ENCODE measurements at places on chromosomes 7 and 10.
A peak's percentile ranks its signal among the peaks of the same experiment; 100 is the strongest.

GRCh38 chr7:77464589-77464988 is 48.4 kb upstream of the GSAP start:
- no peak for DNase-seq

DNA sequence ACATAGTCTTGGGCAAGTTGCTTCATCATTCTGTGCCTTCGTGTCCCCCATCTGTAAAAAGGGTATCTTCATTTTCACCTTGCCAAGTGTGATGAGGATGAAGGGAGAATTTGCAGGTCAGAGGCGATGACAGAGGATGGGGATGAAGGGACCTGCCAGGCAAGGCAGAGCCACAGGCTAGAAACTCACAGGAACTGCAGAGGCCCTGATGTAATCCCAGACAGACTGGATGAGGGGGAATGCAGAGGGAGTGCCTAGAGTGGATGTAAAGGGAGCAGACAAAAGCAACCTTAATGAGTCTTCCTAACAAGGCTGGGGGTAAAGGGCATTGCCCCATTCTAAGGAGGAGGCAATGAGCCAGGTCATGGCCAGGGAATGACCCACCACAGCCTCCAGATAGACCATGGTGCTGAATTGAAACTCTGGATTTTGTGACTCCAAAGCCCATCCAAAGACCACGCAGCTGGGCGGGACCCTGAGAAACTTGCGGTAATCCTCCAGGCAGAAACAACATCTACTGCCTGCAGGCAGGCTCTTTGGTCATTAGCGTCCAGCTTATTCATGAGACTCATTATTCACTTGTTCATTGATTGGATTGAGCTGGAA is 1.9 kb downstream of the ANTXRL start:
- no peak for DNase-seq

GRCh38 chr7:132145466-132145865 is 430.8 kb downstream of the PLXNA4 start:
- no peak for DNase-seq

GRCh38 chr7:54397836-54398612 is 144.2 kb upstream of the VSTM2A start:
- DNase-seq = no peak

GRCh38 chr10:35349389-35349915 is 13.1 kb downstream of the CCNY start:
- no peak for DNase-seq

GRCh38 chr10:5584895-5585516 is 60.2 kb downstream of the CALML3 start:
- no peak for DNase-seq

- peak; percentile 69 for DNase-seq
These were observed 24.6 kb downstream of the PRSS2 start for GRCh38 chr7:142795339-142795863.

DNA sequence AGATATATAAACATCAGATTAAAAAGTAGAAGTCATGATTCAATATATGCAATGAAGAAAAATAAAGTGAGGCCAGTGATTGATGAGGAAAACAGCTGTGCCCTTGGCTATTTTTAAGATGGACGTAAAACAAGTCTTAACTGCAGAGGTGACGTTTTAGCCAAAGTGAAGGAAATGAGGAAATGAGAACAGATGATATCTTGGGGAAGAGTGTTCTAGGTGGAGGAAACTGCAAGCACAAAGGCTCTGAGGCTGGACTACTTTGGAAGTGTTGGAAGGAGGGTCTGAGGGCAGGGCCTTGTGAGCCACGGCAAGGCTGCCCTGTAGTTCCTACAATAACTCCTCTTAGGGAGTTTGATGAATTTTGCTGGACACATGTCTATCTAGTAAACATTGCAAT is 140.5 kb upstream of the AKR1E2 start:
- DNase-seq = no peak

- no peak for DNase-seq
These were observed 17.0 kb downstream of the FAM20C start for GRCh38 chr7:209416-209815.

- no peak for DNase-seq
These were observed 86.2 kb downstream of the ZNF365 start for GRCh38 chr10:62460393-62460792.

DNA sequence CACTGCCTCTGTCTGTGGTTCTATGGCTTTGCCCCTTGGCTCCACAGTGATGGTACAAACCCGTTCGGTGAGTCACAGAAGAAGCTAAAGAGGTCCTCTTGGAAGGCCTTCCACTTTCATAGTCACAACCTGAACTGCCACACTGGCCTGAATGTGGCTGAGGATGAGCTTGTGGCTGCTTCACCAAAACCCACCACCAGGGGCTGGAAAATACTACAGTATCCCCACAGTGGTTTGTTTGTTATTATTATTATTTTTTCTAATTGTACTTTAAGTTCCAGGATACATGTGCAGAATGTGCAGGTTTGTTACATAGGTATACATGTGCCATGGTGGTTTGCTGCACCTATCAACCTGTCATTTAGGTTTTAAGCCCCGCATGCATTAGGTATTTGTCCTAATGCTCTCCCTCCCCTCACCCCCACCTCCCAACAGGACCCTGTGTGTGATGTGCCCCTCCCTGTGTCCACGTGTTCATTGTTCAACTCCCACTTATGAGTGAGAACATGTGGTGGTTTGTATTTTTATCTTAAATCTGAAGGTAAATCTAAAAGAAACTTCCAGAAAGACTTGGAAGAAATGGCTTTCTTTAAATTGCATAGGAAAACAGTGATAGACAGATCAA is 160.8 kb upstream of the NPSR1 start:
- no peak for DNase-seq

GRCh38 chr7:114865564-114865963 is 56.3 kb upstream of the MDFIC start:
- peak; percentile 53 for DNase-seq

DNA sequence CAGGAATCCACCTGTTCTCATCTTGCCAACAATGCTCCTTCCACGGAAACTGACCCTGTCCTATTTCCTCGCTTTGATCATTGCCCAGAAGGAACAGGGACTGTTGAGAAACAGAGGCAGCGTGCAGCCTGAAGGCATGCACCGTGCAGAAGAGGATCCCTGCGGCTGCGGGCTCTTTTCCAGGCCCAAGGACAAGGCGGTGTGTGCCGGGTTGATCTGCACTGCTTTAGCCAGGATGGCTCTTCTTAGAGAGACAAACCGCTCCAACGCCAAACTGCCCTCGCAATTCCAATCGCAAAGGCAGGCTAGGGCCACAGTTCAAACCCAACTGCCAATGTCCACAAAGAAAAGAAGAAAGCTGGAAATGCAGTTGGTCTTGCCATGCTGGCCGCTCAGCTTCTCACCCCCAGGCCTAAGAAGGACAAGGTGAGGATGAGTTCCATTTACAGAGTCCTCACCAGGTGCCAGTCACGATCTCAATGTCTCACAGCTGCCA is 26.5 kb downstream of the BRI3 start:
- DNase-seq = no peak

DNA sequence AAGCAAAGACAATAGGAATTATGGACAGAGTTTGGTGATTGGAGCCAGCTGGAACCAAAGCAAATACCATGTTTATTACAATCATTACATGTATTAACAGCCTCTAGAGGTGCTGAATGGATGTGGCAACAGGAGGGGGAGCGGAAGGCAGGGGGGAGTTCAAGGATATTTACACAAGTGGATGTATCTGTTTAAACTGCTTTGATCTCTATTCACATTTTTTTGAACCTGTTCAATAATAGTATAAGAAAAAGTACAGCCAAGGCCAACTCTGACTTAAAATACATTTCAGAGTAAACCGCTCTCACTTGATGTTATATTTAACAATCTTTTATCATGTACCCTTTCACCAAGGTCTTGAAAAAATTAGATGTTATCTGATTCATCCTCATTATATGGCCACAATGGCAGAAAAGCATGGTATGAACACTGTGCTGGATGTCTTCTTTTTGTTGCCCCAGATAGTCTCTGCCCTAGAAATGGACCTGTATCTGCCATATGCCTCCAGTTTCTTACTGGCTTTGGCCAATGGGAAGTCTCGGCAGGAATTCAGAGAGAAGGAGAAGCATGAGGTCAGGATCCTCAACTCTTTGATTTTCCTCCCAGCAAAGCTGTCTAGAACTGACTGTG is 88.2 kb upstream of the FAM133B start:
- no peak for DNase-seq

- no peak for DNase-seq
These were observed 105.7 kb downstream of the ELAPOR2 start for GRCh38 chr7:86953653-86954336.

- no peak for DNase-seq
These were observed 265.2 kb downstream of the PCLO start for GRCh38 chr7:82897500-82897899.

GRCh38 chr10:114753126-114753525 is 68.5 kb upstream of the FHIP2A start:
- no peak for DNase-seq

DNA sequence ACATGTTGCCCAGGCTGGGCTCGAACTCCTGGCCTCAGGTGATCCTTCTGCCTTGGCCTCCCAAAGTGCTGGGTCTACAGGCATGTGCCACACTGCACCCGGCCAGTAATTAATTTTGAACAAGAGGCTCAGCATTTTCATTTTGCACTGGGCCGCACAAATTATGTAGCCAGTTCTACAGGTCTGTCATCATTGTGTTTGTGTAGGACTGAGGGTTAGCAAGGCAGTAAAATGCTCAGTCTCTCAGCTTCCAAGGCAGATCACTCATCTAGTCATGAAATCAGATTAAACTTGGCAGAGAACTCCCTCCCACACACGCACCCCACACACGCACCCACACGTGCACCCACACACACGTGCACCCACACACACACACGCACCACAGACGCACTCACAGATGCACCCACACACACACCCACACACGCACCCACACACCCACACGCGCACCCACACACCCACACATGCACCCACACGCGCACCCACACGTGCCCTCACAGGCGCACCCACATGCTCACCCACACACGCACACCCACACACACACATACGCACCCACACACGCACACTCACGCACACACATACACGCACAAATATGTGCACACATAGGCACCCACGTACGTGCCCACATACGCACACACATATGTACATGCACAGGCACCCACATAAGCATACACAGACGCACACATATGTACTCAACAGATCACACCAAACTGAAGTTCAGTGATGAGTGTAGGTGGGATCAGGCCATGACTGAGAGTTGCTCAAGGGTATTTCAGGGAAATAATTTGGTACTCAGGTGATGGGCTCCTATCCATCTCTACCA is 27.8 kb upstream of the PROSER2 start:
- DNase-seq = peak; percentile 15

GRCh38 chr10:127759276-127759675 is 22.3 kb downstream of the FOXI2 start:
- no peak for DNase-seq

DNA sequence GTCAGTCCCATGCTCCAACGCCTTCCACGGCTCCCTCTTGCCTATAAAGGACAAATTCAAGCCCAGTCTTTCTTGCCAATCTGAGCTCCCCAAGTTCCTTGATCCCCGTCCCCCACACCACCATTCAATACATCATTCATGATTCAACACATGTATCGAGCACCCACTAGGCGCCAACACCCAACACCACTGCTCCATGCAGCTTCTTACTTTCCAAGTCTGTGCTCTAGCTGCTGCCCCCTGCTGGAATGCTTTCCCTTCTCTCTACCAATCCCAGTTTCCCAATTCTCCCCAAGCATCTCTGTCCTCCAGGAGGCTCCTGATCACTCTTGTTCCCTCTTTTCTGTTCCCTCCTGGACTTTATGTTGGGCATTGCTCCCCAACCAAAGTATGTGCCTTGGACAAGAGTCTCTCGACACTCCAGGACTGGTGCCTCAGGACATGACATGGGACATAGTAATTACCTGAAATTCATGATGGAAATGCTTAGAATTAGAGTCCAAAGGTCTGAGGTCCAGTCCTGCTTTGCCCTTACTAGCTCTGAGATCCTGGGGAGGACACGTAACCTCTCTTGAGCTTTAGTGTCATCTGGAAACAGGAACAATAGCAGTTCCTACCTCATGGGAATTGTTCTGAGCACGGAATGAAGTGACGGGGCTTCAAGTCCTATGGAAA is 172.7 kb downstream of the NEURL1 start:
- no peak for DNase-seq

DNA sequence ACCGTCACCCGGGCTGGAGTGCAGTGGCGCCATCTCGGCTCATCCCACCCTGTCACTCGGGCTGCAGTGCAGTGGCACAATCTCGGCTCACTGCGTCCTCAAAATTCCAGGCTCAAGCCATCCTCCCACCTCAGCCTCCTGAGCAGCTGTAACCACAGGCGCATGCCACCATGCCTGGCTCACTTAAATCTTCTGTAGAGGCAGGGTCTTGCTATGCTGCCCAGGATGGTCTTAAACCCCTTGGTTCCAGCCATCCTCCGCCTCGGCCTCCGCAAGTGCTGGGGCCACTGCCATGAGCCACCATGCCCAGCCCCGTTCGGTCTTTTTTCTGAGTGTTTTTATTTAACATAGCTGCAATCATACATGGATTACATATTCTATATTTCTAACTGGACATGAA is 30.6 kb downstream of the ZFAND2A start:
- DNase-seq = no peak

GRCh38 chr7:105297985-105298384 is 90.7 kb downstream of the SRPK2 start:
- DNase-seq = no peak

GRCh38 chr10:13483073-13483472 is 45.7 kb downstream of the BEND7 start:
- no peak for DNase-seq

DNA sequence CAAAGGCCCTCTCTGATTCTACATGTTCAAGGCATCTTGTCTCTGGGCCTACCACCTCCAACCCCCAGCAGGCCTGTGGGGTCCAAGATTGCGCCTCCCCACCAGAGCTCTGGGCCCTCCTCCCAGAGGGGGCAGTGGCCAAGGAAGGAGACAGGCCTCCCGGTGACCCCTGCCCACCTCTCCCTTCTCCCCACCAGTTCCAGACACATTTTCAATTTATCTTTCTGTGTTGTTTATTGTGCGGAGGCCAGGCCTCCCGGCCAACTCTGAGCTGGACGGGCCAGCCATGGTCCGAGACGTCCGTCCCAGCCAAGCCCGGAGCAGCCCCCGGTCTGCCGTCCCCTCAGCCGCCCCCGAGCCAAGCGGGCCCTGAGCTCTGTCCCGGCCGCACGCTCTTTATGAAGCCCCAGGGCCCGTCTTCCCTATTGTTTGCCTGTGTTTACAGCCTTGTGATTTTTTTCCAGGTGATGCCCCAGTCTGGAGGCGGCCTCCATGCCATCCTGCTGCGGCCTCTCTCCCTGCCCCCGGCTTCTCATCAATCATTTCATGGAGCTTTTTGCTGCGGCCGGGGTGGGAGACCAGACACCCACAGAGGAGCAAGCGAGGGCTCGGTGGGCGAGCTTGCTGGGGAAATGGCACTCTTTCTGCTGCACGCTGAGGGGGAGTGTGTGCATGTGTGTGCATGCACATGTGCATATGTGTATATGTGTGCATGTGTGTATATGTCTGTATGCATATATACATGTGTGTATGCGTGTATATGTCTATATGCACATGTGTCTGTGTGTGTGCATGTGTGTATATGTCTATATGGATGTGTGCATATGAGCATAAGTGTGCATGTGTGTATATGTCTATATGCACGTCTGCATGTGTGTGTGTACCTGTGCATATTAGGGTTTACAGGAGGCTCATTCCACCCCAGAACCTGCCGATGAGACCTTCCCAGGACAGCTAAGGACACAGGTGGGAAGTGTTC is 52.7 kb upstream of the ELN start:
- DNase-seq = no peak
